ENCODE measurements at places on chromosomes 12 and 14.

DNA sequence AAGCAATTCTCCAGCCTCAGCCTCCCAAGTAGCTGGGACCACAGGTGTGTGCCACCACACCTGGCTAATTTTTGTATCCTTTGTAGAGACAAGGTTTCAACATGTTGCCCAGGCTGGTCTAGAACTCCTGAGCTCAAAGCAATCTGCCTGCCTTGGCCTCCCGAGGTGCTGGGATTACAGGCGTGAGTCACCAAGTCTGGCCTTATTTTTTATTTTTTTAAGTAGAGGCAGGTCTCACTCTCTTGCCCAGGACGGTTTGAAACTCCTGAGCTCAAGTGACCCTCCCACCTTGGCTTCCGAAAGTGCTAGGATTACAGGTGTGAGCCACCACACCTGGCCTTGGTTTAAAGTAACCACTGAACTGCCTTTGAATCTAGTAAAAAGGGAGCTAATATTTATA, 56.8 kb downstream of the SPPL3 start:
- DNase-seq: peak; percentile 20

GRCh38 chr12:124862768-124863415, 772 bp downstream of the SCARB1 start:
- peak; percentile 78 for DNase-seq

DNA sequence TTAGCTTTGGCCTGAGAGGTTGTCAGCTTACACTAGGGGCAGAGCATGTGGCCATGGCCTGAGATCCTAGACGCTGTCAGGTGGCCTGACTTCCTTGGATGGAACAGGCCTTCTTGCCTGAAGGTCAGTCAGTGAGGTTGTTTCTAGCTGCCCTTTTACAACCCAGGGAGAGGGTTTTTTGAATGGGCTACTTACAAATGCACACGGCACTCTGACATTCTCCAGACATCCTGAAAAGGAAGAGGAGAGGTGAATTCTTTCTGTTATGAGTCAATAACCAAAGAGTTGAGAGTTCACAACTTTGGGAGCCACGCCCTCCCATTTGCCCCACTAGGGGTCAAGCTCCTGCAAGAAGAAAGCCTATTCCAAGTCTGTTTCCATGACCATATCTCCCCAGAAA, 7.8 kb downstream of the KRT76 start:
- no peak for DNase-seq

DNA sequence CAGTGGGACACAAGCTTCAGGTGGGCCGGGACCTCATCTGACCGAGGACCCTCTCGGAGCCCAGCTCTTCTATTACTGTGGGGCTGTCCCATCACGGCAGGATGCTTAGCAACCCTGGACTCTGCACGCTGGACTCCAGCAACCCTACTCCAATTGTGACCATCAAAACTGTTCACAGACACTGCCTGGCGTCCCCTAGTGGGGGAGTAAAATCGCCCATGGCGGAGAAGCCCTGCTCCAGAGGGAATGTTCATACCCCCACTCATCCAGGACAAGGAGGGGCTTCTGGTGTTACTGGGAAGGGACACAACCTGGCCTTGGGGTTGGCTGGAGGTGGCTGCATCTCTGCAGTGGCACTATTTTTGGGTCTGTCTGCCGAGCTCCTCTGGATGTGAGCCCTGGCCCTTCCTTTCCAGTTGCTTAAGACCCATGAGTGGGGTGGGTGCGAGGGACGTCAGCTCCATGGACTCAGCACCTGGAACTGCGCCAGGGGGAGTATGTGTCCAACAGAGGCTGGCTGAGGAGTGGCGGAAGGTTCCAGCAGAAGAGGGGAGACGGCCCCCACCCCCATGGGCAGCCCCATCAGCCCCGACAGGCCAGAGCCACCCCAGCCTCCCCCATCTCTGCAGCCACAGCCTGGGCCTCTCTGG, 103.8 kb downstream of the RFLNA start:
- DNase-seq: peak; percentile 73

GRCh38 chr12:30191696-30192455, 408.1 kb upstream of the TMTC1 start:
- no peak for DNase-seq

GRCh38 chr14:91061056-91061887, 831 bp upstream of the RPS6KA5 start:
- DNase-seq: no peak

DNA sequence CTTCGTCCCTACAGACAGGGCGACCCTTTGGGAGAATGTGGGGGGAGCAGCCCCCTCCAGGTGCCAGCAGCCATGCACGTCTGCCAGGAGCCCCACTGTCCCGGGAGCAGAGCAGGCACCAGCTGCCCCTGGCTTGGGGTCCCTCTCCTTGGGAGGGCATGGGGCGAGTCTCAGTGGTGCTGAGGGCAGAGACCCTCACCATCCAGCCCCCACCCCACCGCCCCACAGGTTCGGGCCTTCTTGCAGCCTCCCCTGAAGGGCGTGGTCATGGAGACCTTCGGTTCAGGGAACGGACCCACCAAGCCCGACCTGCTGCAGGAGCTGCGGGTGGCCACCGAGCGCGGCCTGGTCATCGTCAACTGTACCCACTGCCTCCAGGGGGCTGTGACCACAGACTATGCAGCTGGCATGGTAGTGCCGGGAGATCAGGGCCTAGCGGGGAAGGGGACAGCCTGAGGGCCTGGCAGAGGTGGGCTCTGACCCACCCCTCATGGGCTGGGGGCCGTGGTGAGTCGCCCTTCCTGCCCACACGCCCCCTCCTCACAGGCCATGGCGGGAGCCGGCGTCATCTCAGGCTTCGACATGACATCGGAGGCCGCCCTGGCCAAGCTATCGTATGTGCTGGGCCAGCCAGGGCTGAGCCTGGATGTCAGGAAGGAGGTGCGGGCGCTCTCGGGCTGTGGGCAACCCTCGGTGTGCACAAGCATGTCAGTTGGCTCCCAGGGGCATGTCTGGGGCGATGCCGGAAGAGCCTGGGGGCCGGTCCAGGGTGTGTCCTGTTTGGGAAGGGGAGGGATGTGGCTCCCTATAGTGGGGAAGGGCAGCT, 18.8 kb downstream of the ASPG start:
- no peak for DNase-seq

- DNase-seq: no peak
Observed at GRCh38 chr12:89252284-89252683, 100.0 kb downstream of the DUSP6 start.

DNA sequence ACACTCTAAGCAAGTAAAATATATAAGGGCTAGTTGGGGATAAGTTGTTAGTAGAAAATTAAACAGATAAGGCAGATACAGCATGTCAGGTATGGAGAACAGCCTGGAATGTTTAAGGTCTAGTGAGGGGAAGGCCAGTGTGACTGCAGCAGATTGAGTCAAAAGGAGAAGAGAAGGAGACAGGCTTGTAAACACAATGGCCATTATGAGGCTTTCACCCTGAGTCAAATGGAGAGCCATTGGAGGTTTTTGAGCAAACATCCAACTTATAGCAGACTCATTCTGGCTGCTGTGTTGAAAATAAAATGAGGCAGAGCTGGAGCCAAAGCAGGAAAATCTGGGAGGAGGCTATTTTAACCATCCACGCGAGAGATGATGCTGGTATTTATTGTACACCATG, 142.0 kb downstream of the DUSP6 start:
- no peak for DNase-seq

- no peak for DNase-seq
Observed at GRCh38 chr14:52356025-52356424, 41.9 kb downstream of the PTGER2 start.

- no peak for DNase-seq
Observed at GRCh38 chr12:41465526-41465925, 277.4 kb downstream of the PDZRN4 start.

- no peak for DNase-seq
Observed at GRCh38 chr12:3632754-3633153, 120.2 kb downstream of the CRACR2A start.

GRCh38 chr14:73325630-73326299, 88.5 kb downstream of the PAPLN start:
- no peak for DNase-seq

DNA sequence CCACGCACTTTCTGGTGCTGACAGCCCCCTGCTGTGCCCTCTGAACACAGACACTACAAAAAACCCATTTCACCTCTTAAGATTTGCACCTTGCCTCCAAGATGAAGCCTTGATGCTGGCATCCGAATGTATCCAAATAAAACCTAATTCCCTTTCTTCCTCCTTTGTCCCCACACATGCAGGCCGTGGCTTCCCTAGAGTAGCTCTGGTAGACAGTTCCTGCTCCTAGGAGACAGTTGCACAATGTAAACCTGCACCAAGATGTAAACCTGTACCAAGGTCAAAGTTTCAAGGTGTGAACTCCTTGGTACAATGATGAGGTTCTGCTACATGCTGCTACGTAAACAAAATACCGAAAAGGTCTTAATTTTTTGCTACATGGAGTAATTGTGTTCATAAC, 625 bp upstream of the ABHD12B start:
- DNase-seq: no peak

GRCh38 chr12:53738406-53739213, 11.4 kb upstream of the CALCOCO1 start:
- no peak for DNase-seq

- DNase-seq: no peak
Observed at GRCh38 chr12:123433615-123434014, 2.9 kb downstream of the RILPL2 start.

- no peak for DNase-seq
Observed at GRCh38 chr12:71642264-71642663, 21.4 kb downstream of the ZFC3H1 start.

DNA sequence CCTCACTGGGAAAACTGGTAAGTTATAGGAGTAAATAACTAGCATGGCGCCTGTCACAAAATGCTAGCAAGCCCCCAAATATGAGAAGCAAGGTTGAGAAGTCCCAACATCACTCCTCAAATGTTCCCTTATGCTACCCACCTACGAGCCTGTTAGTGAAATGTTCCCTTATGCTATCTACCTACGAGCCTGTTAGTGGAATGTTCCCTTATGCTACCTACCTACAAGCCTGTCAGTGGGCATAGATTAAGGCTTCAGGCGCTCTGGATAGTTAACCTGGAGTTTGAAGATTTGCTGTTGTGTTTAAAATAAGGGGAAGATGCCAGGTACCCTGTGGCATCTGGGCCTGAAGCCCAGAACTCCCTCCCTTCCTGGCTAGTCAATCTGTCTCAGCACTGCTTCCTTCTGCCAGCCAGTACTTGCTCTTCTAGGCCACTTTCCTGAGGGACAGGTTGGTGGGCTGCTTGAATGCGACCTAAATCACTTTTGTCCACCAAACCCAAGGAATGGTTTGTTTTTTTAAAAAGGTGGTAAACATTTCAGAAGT, 67.1 kb upstream of the SINHCAF start:
- no peak for DNase-seq

- peak; percentile 69 for DNase-seq
Observed at GRCh38 chr14:49189375-49189774, 396.8 kb downstream of the RPS29 start.

DNA sequence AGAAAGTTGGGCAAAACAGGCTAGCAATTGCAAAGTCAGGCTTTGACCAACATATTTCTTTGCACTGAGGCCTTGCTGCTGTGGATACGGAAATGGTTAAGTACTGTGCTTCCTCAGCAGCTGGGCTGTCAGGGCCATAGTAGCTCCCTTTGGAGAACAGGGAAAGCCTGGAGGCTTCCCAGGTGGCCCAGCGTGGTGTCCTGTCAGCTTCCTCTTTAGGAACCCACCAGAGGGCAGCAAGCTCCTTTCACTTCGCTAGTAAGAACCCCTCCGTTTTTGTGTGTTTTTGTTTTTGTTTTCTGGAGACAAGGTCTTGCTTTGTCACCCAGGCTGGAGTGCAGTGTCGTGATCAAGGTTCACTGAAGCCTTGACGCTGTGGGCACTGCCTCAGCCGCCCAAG, 1.7 kb upstream of the CFAP251 start:
- no peak for DNase-seq

DNA sequence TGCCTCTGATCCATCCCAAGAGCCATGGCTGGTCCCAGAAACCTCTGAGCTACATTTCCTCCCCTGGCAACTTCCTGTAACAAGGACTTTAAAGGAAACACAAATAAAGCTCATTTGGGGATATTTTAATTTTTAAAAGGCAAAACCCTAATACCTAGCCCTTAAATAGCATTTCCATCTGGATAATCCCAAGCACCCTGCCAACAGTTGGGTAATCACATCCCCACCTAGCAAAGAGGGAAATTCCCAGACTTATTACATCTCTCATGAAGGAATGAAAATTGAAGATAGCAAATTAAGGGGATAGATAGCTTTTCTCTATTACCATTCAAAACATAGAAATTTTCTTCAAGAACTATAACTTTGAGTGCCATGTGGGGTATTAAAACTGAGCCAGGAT, 213.7 kb upstream of the BMP4 start:
- no peak for DNase-seq

DNA sequence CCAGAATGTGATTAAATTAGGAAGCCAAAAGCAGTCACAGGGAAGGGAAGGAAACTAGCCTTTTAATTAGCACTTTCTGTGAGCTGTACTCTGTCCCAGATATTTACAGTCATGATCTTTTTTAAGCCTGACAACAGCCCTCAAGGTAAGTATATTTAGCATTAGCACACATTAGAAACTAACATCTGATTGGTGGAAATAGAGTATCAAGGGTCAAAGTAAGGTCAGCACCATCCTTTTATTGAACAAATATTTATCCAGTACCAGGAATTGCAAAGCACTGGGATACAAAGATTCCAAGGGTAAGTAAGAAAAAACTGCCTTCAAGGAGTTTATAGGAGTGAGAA, 28.2 kb downstream of the RPGRIP1 start:
- DNase-seq: no peak
